ENCODE measurements at places on chromosomes 12 and 14.

DNA sequence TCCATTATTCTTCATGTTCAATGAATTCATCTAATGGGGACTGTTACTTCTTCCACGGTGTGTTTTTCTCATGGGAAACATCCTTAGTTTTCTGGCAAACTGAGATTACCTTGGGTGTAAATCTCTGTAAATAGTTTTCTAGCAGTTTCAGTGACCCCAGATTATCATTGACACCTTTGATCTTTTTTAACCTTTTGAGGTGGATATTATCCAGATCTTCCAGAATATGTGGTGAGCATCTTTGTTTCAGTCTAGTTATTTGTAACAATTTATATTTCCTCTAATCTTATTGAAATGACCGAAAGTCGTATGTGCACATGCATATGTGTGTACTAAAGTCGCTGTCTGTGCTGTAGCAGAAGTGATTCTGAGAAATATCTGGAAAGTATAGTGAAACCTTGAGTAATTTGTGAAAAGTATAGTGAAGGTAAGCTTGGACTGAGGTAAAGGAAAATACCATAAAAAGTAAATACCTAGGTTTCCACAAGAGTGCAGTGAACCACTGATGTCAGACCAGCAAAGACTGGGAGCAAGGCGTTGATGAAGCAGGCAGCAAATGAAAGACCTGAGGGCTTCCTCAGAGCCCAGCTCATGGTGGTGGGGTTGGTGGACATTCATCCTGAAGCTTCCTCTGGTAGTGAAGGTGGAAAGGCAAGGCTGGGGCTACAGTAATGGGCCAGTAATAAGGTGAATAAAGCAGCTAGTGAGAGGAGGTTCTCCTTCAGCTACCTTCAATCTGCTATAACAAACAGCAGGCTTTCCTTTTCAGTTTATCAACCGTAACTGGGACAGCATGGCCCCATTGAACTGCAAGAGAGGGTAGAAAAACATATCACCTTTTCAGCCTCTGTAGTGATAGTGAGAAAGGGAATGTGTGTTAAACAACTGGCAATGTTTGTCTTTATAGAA lies 480.2 kb upstream of the FBXO33 start:
- no peak for DNase-seq

GRCh38 chr14:69876221-69876847 lies 2.9 kb upstream of the SMOC1 start:
- DNase-seq, result no peak

- no peak for DNase-seq
Measured at GRCh38 chr12:4089956-4090355, 183.6 kb upstream of the CCND2 start.

- no peak for DNase-seq
Measured at GRCh38 chr14:85617791-85618190, 87.8 kb downstream of the FLRT2 start.

DNA sequence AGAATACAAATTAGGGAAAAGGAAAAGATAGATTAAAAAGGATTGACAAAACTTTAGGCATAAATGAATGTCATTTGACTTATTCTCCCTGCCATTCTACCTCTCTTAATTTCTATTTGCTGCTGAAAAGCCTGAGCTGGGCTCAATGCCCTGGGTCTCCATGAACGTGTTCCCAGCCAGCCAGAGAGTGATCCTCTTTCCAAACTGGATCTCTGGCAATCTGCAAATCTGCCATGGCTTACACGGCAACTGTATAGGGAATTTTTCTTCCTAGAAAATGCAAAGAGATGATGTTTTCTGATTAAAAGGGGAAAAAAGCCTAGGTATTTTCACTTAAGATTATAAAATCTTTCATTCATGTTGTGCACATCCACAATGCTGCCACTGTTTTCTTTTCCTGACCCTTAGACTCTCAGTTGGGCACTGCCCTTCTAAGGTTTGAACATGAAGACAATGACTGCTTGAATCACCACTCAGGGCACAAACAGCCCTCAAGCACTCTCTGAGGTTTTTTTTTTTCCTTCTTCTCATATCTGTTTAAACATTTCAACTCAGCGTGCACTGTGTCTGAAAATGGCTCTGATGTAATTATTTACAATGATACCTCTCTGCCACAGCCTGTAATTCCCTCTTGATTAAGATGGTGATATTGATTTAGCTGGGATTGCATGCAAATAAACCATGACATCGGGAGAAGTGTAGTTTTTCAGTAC lies 60.3 kb downstream of the DACT1 start:
- peak; percentile 44 for DNase-seq

DNA sequence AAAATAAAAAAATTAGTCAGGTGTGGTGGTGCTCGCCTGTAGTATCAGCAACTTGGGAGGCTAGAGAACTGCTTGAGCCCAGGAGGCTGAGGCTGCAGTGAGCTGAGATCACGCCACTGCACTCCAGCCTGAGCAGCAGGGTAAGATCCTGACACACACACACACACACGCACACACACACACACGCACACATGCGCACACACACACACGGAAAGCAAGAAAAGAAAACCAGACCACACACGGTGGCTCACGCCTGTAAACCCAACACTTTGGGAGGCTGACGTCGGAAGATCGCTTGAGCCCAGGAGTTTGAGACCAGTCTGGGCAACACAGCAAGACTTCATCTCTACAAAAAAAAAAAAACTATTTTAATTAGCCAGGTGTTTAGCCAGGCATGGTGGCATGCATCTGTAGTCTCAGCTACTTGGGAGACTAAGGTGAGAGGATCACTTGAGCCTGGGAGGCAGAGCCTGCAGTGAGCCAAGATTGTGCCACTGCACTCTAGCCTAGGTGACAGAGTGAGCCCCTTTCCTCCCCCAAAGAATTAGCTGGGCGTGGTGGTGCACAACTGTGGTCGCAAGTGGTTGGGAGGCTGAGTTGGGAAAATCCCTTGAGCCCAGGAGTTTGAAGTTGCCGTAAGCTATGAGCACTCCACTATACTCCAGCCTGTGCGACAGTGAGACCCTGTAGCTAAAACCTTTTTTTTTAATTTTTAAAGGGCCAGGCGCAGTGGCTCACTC lies 44.5 kb downstream of the HECTD1 start:
- DNase-seq, result no peak

DNA sequence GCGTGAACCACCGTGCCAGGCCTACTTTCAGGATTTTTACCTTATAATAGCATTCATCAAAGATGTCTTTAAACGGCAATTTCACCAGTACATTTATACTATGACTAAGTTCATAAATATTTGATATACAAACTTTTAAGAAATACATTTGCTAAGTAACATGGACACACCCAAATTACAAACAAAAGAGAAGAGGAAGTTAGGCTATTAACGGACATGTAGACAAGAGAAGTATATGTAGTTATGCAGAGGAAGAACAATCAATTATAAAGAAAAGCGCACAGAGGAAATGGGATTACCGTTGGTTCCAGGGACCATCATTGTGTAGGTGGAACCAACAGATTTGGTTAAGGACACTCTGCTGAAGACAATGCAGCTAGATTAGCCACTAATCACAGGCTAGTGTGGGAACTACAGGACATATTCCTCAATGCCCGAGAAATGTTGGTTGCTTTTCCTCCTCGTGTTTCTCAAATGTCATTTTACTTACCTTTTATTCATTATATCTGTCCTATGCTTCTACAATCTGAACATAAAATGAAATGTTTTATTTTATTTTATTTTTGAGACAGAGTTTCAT lies 24.0 kb upstream of the PKP2 start:
- no peak for DNase-seq

DNA sequence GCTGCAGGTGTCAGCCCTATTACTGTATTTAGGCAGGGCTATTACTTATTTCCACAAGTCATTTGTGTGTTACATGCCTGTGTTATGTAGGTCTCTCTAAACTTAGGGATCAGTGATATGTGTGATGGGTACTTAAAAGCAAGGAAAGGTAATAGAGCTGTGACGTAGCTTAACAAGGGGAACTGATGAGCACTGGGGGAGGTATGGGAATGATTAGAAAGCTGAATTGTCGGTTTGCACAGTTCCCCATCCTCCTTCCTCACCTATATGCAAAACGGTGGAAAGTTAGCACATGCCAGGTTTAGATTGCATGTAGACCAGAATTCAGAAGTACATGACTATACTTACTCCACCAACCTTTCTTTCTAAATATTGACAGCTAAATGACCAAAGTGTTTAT lies 494.3 kb upstream of the GARIN6 start:
- DNase-seq, result no peak

- no peak for DNase-seq
Measured at GRCh38 chr12:112597986-112598385, 179.2 kb downstream of the PTPN11 start.

- no peak for DNase-seq
Measured at GRCh38 chr14:94124582-94125377, 4.6 kb downstream of the IFI27L2 start.

- no peak for DNase-seq
Measured at GRCh38 chr12:40106202-40106533, 287 bp upstream of the SLC2A13 start.

GRCh38 chr12:103318566-103318965 lies 177.2 kb downstream of the C12orf42 start:
- DNase-seq, result peak; percentile 62

DNA sequence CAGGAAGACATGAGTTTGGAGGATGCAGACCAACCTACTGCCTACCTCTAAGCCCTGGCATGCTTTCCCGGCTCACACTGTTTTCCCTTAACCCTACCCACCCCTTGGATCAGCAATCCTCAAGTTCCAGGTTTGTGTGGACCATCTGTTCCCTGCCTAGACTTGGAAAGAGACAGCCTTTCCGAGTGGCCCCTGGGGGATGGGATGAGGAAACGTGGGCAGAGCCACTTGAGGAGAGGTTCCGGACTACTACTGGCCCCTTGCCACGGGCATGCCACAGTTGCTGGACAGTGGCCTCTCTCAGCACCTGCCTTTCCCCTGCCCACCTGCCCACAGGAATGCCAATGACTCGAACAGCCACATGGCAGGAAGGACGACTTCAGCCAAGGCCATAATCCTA lies 135.9 kb downstream of the SLC15A4 start:
- DNase-seq, result no peak

DNA sequence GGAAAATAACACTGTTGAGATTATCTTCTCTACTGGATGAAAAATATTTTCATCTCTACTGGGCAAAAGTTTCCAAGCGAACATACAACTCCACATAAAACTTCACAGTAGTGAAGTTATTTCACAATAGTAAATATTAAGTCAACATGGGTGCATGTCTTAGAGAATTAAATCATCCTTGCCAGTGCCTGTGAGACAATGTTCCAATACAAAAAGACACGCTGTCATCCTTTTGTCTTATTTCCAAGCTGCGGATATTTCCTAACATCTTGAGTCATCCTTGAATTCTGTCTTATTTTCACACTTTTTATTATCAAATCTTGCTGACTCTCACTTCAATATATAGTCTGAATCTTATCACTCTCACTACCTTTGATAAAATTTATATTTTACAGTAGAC lies 142.9 kb upstream of the KITLG start:
- no peak for DNase-seq

DNA sequence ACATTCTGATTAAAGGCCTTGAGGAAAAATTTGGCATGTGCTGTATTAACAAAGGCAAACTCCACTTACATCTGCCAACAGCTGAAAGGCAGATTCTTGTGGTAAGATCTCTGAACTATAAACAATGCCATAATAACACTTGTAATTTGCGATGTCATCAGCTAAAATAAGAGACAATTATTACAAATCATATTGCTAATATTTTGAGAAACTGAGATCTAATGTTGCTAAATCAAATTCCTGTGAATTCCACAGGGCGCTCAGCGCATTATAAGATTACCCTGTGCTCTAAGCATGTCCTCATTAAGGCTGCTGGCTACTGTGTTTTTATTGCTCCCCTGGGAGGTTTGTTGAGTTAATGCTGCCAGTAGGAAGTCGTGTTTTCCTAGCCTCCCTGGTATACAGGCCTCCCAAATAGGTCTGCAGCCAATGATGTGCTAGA lies 244.8 kb downstream of the DACT1 start:
- DNase-seq, result peak; percentile 51

- no peak for DNase-seq
Measured at GRCh38 chr12:67413577-67413976, 144.4 kb downstream of the CAND1 start.

- DNase-seq, result no peak
Measured at GRCh38 chr12:120264904-120265472, 542 bp downstream of the PXN start.

DNA sequence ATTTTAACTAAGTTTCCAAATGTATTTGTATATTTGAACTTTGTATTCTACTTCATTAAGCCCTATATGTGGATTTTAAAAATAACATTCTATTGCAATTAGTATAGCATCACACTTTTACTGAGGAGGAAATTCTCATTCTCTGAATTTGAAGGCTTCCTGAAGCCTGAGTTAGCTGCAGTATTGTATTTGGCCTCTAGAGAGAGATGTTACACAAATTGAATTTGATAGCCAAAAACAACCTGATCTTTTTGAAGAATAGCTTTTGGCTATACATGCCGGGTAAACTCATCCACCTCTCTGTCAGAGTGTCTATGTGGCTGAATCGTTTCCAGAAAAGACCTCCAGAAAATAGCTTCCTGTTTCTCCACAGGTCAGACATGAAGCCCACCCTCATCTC lies 316.5 kb upstream of the OR4E1 start:
- no peak for DNase-seq

GRCh38 chr14:89856871-89857345 lies 97.6 kb downstream of the EFCAB11 start:
- no peak for DNase-seq

DNA sequence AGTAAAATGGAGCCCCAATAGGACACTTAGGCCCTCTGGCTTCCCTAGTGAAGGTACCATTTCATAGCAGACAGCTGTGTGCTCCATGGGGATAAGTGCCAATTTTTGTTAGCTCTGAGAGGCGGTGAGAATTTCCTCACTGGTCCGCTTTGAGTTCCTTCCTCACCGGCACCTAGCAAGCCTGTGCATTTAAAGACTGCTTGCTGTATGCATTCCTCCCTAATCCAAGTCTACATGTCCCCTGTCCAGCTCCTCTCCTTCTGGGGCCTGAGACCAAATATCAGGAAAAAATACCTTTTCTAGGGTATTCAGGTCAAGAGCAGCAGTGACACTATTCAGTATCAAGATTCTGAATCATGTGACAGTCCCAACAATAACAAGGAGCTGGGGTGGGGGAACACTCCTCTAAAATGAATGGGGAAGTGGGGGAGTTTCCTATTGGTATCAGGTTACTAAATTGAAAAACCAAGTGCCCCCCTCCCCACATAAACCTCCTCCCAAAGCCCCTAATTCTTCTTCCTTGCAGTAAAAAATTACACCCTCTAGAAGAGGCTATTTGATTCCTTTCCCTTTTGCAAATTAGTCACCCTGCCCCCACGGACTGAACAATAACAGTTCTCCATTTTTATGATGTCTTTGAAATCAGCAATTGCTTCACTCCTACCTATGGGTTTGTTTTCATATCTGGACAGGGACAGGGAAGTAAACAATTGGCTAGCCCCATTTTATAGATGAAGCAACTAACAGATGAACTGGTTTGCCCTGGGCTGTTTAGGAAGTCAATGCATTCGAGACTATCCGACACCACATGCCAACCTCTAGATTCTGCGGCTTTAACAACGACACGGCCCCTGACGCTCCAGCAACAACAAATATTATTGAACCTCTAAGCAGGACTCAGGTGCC lies 28.9 kb downstream of the BCL11B start:
- DNase-seq, result no peak
